Activated CD4-positive, CD25-positive, alpha-beta regulatory T cell (primary cell): ENCODE measurements at places on chromosomes 2 and 18.

GRCh38 chr2:201403880-201404279 lies 46.7 kb upstream of the FLACC1 start:
- DNase-seq = no peak

DNA sequence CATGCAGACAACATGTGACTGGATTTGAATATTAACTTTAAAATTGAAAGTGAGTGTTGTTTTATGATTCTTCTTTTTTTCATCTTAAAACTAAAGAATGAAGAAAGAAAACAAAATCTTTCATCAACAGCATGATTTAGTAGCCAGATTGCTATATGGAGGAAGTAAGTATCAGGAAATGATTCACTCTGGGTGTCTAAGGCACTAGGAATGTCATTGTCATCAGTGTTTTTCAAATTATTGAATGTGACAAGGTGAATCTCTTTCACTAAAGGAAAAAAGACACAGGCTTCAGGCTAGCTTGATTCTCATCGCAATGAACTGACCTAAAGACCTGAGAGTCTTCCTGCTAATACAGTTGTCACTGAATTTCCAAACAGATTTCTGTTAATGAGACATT lies 430.1 kb downstream of the FBXO15 start:
- no peak for DNase-seq

- no peak for DNase-seq
Measured at GRCh38 chr2:60498816-60499429, 54.5 kb downstream of the BCL11A start.

GRCh38 chr2:148939271-148939670 lies 64.2 kb downstream of the KIF5C start:
- no peak for DNase-seq

- DNase-seq = no peak
Measured at GRCh38 chr2:15720561-15721307, 129.1 kb downstream of the DDX1 start.

DNA sequence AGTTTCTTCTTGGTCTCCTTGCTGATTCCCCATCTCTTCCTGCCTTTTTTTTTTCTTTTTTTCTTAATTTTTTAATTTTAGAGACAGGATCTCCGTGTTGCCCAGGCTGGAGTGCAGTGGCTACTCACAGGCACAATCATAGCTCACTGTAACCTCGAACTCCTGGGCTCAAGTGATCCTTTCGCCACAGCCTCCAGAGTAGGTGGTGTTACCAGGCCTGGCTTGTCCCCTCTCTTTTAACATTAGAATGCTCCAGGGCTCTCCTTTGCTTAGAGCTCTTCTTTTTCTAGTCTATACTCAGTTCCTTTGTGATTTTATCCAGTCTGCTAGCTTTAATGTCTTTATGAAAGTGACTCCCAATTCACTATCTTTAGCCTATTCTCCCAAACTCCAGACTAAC lies 89.2 kb downstream of the ARHGEF33 start:
- no peak for DNase-seq

DNA sequence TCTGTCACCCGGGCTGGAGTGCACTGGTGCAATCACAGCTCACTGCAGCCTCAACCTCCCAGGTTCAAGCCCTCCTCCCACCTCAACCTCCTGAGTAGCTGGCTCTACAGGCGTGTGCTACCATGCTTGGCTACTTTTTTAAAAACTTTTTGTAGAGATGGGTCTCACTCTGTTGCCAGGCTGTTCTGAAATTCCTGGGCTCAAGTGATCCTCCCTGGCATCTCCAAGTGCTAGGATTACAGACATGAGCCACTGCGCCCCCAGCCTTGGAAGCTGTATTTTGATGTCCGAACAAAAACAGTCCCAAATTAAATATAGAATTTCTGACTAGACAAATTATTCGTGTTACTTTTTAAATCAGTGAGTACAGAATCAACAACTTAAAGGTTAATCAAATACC lies 97.4 kb downstream of the ZNF516 start:
- DNase-seq = no peak

DNA sequence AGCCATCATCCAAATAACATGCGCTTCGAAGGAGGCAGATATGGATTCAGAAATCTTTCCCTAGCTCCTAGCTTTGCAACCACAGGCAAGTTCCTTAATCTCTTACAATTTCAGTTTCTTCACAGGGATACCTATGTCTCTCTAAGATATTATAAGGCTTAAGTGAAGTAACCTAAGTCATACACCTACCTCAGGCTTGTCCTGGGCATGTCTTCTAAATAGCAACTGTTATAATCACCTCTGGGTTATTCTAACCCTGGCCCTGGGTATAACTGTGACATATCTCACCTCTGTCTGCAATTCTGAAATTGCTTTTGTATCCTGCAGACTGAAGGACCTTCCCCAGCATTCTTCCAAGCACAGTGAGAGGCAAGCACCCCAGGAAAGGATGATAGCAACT lies 8.3 kb upstream of the TBC1D8 start:
- DNase-seq = no peak

DNA sequence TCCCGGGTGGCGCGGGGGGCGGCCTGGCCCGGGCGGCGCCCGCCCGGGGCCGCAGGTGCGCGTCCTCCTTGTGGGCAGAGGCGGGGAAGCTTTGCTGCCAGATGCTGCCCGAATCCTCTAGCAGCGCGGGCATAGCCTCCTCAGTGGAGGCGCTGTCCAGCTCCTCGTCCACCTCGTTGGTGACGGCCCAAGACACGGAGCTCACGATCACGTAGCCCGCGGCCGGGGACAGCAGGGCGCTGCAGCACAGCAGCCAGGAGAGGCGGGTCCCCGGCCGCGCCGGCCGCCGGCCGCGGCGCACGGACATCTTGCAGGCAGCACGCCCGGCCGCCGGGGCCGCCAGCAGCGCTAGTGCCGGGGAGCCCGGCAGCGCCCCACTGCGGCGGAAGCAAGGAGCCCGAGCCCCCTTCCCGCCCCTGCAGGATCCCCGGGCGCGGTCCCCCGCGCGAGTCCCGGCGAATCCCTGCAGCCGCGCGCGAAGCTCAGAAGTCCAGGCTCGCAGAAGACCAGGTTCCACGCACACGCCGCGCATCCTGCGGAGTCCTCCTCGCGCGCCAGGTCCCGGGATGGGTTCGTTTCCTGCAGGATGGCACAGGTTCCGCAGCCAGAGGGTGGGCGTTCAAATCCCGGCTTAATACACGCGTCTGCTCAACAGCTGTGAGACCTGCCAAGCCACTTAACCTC lies at the start of gene CREG2:
Gene CREG2, minus strand, starts transcription at position 353 of the 684 bp plus-strand sequence. Its CDS starts 46 bp downstream, at position 307.
- DNase-seq = peak; percentile 11

GRCh38 chr2:118971245-118972122 lies 29.5 kb downstream of the MARCO start:
- DNase-seq = no peak

- DNase-seq = no peak
Measured at GRCh38 chr2:196759378-196759706, 40.1 kb downstream of the GTF3C3 start.

DNA sequence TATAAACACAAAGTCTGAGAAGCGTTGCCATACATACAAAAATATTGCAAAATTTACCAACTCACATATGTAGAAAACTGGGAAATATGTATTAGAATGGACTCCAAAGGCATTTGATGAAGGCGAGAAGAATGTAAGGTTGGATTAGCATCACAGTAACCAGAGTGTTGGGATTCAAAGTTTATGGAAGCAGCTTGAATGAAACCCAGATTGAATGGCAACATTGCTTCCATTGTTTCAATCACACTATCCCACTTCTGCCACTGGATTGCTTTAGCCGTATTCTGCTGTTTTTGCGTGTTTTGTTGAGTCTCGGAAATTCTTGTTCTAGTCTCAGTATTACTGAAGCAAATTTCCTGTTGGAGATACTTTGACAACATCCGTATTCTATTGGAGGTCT lies 609.0 kb upstream of the LRATD1 start:
- no peak for DNase-seq

- peak; percentile 30 for DNase-seq
Measured at GRCh38 chr2:28408764-28409599, 16.3 kb downstream of the FOSL2 start.

DNA sequence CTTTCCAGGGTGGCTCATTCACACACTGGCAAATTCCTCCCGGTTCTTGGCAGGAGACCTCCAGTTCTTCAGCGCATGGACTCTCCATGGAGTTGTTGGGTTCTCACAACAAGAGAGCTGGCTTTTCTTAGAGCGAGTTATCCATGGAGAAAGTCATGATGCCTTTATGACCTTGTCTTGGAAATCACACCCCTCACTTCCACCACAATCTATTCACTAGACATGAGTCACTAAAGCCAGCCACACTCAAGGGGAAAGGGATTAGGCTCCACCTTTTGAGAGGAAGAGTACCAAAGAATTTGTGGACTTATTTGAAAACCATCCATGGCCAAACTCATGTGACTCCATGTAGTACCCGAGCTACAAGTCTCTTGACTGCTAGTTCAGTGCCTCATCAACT lies 160.5 kb downstream of the SETBP1 start:
- no peak for DNase-seq

DNA sequence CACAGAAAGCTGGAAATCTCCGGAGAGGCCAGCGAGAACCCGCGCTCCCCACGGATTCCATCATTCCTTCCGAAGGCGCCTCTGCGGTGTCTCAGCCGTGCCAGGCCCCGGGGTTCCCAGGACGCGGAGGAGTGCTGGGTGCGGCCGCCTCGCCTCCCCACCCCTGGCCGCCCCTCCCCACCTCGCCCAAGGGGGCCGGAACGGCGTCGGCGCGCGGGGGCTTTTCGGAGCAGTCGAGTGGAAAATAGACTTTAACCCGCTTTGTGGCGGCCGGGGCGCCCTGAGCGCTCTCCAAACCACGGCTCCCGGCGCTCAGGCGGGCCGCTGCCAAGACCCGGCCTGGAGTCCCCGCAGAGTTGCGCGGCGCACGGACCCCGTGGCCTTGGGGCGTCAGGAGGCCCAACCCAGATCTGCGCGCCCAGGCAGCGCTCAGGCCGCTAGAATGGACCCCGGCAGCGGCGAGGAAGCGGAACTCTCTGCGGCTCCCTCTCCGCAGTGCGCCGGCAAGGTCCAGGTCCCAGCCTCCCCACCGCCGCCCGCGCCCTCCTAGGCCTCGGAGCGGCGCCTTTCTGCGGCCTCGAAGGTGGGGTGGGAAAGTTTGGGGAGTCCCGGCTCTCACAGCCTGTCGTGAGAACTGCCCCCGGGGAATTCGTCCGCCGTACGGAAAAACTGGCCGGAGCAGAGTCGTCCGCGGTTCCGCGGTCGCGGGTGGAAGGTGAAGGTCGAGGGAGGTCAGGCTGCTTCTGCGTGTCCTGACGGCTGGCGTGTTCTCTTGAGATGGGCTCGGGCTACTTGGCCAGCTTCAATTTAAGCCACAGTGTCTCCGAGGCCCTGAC lies 1.2 kb upstream of the EMX1 start:
- DNase-seq = peak; percentile 12

- no peak for DNase-seq
Measured at GRCh38 chr18:61544178-61544577, 210.9 kb downstream of the CDH20 start.

- DNase-seq = no peak
Measured at GRCh38 chr2:73070643-73071359, 711 bp downstream of the SFXN5 start.

DNA sequence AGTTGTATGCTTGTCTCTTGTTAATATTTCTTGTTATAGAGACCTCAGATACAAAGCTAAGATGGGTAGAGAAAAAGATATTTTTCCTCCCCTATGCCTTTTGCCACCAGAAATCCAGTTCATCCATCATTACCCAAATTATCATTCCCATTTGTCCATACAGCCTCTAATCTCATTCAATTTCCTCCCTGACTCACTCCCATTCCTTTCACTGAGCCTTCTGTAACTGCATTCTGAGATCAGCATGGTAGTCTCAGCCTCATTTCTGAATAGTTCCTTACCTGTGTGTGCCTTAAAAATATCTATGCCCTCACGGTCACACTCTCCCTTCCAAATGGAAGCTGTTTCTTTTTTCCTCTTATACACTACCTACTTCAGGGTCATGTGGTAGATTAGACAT lies 15.7 kb upstream of the PIK3C3 start:
- no peak for DNase-seq

- peak; percentile 8 for DNase-seq
Measured at GRCh38 chr2:120675460-120676130, 60.1 kb upstream of the GLI2 start.

- DNase-seq = no peak
Measured at GRCh38 chr2:30677861-30678385, 129.3 kb downstream of the CAPN13 start.

DNA sequence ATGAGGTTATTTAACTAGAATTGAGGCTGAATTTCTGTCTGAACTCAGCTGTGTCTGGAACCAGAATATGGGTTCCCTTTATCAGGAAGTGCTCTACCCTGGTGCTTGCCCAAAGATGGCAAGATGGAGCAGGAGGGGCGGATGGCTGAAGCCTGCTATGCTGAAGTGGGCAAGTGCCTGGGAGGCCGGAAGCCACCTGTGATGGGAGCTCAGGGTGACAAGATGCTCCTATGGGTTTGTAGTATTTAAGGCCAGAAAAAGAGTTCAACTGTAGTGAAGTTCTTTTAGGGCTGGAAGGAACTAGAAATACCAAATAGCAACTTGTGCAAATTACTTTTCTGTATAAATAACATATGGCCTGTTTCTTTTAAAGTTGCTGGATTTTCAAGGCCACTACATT lies 808.9 kb upstream of the RAB6C start:
- DNase-seq = no peak

DNA sequence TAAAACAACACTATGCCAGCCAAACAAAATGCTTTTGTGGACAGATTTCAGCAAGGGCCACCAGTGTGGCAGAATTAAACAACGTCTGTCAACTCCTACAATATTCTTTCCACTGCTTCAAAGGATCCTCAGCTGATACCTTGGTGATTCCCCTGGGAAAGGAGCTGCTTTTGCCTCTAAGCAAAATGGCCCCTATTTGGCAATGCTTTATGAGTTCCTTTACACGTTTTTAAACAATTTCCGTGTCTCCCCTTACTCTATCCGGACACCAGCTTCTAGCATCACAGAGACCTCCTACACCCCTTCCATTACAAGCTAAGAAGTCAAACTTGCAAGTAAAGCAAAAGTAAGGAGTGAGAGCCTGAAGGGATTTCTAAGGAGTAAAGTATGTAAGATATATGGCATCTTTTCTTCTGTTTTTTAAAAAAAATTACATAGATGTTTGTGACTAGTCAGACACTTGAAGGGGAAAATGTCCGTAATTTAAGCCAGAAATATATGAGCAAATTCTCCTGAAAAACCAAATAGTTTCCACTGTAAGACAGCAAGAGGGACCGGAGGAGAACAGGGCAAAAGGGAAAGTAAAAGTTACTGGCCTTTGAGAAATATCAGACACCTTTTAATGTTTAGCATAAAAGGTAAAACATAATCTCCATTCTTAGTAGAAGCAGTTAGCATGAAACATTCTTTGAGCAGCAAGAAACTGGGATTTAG lies 1.9 kb downstream of the SOS1 start:
- no peak for DNase-seq

- DNase-seq = no peak
Measured at GRCh38 chr18:34729740-34730355, 19.8 kb downstream of the DTNA start.
